ENCODE measurements at places on chromosomes 5 and 9. TPM values are rescaled to one million over a fixed set of nuclear protein-coding genes. Genes with fewer than 3 reads are reported as not detected.

- no peak for DNase-seq
- H3K36me3 ChIP-seq = no peaks in the 10 kb centered on the region
- no peak overlapping the region for H3K27ac ChIP-seq
- no peaks in the 10 kb centered on the region for H3K27me3 ChIP-seq
Measured at GRCh38 chr5:72476721-72477120, 30.5 kb downstream of the ZNF366 start.

The TLN1 gene
- 123 TPM for total RNA-seq

The ALG2 gene
- 17.5 TPM for total RNA-seq

DNA sequence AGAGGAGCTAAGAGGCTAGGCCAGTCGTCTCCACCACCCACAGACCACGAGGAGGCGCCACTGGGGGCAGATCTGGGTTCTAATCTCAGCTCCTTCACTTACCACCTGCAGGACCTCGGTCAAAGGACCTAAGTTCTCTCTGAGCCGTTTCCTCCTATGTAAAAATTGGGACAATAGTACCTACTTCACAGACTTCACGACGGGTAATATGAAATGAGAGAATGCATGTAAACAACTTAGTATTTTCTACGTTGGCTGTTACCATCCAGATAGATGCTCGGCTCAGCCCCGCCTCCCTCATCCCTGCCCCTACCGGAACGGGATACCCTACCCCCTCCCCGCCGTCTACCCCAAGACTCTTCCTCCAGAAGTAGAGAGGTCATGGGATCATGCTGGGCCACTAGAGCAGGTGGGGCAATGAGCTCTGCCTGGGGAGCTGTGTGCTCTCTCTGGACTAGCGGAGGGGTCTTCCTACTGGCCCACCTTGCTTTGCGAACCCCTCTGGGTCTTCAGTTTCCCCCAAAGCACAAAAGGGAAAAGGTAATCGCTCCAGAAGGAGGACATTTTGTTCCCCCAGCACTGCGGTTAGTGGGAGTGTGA, 541 bp downstream of the GNPDA1 start:
- H3K4me1 ChIP-seq = peaks cover 30% of the 10 kb centered on the region
- H3K36me3 ChIP-seq = peaks cover 7% of the 10 kb centered on the region
- no peaks in the 10 kb centered on the region for H3K27me3 ChIP-seq
- H3K27ac ChIP-seq = peak overlapping the region; percentile 81
- peak overlapping the region; percentile 87 for H3K4me3 ChIP-seq
- DNase-seq = peak; percentile 51

DNA sequence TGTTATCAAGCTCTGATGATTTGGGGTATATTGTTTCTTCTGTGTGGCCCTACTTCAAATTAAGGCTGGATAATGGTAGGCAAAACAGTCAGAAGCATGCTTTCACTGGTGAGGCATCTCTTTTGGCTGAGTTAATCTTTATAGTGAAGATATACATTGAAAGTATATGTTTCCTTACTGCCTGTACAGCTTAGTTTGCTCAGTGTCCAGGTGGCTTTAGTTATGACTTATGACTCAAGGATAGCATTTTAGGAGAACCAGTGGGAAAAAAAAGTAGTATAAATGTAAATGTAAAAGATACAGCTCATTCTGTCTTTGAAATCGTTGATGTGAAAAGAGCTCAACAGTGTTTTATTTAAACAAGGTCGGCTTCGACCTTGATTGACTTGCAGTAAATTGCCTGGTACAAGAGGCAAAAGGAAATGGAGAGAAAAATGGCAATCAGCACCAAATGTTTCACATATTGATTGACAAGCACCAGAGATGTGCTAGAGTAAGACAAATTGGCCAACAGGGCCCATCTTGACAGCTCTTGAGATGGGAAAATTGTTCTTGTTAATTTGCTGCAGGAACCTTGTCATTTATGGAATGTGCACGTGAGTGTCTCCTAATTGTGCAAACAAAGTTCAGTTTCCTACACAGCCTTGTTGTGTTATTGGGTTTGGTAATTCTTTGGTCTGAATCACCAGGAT, 447.4 kb upstream of the WWC1 start:
- H3K4me1 ChIP-seq = peaks cover 4% of the 10 kb centered on the region
- H3K27ac ChIP-seq = no peak overlapping the region
- DNase-seq = no peak

DNA sequence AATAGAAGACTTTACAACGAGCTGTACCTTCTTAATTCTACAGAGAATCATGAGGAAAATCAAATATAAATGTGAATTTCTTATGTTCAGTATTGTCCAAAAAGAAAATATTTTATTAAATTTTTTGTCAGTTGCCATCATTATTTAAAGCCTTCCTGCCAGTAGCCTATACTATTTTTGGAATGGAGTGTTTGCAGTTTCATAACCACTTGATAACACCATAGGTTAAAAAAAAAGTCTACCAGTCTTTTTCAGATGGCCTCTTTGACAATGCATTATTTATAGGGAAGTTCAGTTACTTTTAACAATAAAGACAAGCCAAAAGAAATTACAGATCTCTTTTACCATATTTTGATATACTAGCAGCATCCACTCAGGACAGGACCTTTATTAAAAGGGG, 80.3 kb upstream of the CCDC152 start:
- DNase-seq = no peak
- H3K36me3 ChIP-seq = no peaks in the 10 kb centered on the region
- H3K27ac ChIP-seq = no peak overlapping the region
- no peaks in the 10 kb centered on the region for H3K27me3 ChIP-seq
- H3K4me1 ChIP-seq = no peaks in the 10 kb centered on the region

GRCh38 chr5:148559461-148559860, 94.9 kb downstream of the HTR4 start:
- H3K27ac ChIP-seq = no peak overlapping the region
- DNase-seq = no peak
- peaks cover 9% of the 10 kb centered on the region for H3K27me3 ChIP-seq
- no peaks in the 10 kb centered on the region for H3K36me3 ChIP-seq
- peaks cover 19% of the 10 kb centered on the region for H3K4me1 ChIP-seq
- no peak overlapping the region for H3K4me3 ChIP-seq

The TAF11L5 gene
- total RNA-seq = not detected

- no peaks in the 10 kb centered on the region for H3K27me3 ChIP-seq
Measured at GRCh38 chr9:10366171-10366779, 246.5 kb downstream of the PTPRD start.

GRCh38 chr5:159877894-159878448, 38.3 kb upstream of the ADRA1B start:
- H3K4me3 ChIP-seq = no peak overlapping the region
- no peak overlapping the region for H3K27ac ChIP-seq
- peaks cover 8% of the 10 kb centered on the region for H3K27me3 ChIP-seq

GRCh38 chr9:92058723-92059444, 56.3 kb downstream of the SPTLC1 start:
- no peak overlapping the region for H3K27ac ChIP-seq
- H3K4me1 ChIP-seq = peaks cover 23% of the 10 kb centered on the region
- H3K4me3 ChIP-seq = no peak overlapping the region
- H3K27me3 ChIP-seq = no peaks in the 10 kb centered on the region

DNA sequence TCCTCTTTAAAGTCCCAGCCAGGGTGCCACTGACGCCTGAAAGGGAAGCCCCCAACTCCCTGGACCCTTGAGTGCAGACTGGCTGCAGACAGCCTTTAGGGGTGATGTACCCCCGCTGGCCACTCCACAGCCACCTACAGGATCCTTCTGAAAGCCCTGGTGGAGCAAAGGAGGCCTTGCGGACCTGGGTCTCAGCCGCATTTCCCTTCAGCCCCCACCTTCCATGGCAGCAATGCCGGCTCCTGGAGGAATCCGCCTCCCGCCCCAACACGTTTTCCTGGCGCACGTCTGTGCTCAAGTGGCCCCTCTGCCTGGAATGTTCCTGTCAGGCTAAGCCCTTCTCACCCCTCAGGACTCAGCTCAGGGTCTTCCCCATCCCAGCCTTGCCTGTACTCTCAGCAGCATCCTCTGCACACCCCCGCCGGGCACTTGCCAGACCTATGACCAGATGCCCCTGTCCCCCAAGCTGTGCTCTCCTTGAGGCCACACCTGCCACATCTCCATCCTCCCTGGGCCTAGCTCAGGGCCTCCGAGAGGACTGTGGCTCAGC, 134.1 kb upstream of the RAPGEF1 start:
- peaks cover 17% of the 10 kb centered on the region for H3K4me1 ChIP-seq
- H3K36me3 ChIP-seq = no peaks in the 10 kb centered on the region
- DNase-seq = no peak
- H3K4me3 ChIP-seq = no peak overlapping the region
- H3K27ac ChIP-seq = no peak overlapping the region
- H3K27me3 ChIP-seq = no peaks in the 10 kb centered on the region

The GFM2 gene
- total RNA-seq = 29.8 TPM

GRCh38 chr5:111511831-111512374, 432 bp downstream of the STARD4 start:
- peaks cover 51% of the 10 kb centered on the region for H3K4me1 ChIP-seq
- H3K27me3 ChIP-seq = no peaks in the 10 kb centered on the region
- H3K36me3 ChIP-seq = no peaks in the 10 kb centered on the region
- H3K4me3 ChIP-seq = peak overlapping the region; percentile 96
- H3K27ac ChIP-seq = peak overlapping the region; percentile 97

- H3K27me3 ChIP-seq = peaks cover 2% of the 10 kb centered on the region
- no peaks in the 10 kb centered on the region for H3K4me1 ChIP-seq
- H3K36me3 ChIP-seq = no peaks in the 10 kb centered on the region
Measured at GRCh38 chr9:72334658-72335337, 30.2 kb downstream of the ZFAND5 start.

DNA sequence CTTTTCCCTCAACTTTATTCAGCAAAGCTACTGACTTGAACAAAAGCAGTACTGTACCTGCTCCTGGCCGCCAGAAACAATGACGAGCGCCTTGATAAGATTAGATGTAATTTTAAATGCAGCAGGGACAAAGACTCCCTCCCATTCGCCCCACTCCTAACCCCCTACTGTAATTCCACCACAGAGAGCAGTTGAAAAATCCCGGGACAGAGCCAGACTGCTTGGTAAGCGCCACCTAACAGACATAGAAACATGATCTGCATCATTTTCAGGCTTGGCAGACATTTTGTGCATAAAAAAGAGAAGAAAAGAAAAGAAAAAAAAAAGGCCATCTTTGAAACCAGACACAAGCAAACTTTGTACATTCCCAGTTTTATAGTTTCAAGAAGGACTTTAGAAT, 81.9 kb downstream of the ISL1 start:
- H3K27me3 ChIP-seq = peaks cover 12% of the 10 kb centered on the region
- H3K36me3 ChIP-seq = no peaks in the 10 kb centered on the region
- H3K4me1 ChIP-seq = peaks cover 5% of the 10 kb centered on the region
- H3K27ac ChIP-seq = no peak overlapping the region

The HAND1 gene
- not detected for total RNA-seq

The GDNF gene
- 0.65 TPM for total RNA-seq

GRCh38 chr5:14142202-14142826, 828 bp upstream of the TRIO start:
- peak; percentile 13 for DNase-seq
- no peaks in the 10 kb centered on the region for H3K36me3 ChIP-seq
- H3K4me1 ChIP-seq = peaks cover 30% of the 10 kb centered on the region
